Upper lobe of right lung (tissue), 1 donor: ENCODE measurements at places on chromosomes 6 and 20. TPM values are rescaled to one million over a fixed set of nuclear protein-coding genes. Genes with fewer than 3 reads are reported as not detected.

- no peak overlapping the region for H3K27ac ChIP-seq
- no peaks in the 10 kb centered on the region for H3K4me1 ChIP-seq
Measured at GRCh38 chr6:92577077-92577719, 842.2 kb downstream of the EPHA7 start.

DNA sequence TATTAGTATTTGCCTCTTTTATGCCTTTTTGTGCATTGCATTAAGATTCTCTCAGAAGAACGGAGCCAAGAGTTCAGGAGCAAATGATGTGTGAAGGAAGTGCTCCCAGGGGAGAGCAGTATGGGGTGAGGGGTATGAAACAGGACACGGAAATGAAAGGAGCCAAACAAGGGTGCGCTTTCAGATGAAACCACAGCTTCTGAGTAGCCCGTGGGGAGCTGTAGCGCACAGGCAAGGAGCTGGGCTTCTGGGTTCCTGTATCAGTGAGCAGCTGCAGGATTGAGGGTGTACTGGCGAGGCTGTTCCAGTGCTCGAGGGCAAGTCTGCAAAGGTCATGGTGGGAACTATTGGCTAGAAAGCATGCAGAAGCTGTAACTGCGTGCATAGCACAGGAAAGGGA lies 25.4 kb downstream of the ANKEF1 start:
- H3K4me3 ChIP-seq, result no peak overlapping the region
- no peaks in the 10 kb centered on the region for H3K27me3 ChIP-seq
- H3K4me1 ChIP-seq, result no peaks in the 10 kb centered on the region
- no peaks in the 10 kb centered on the region for H3K36me3 ChIP-seq
- H3K27ac ChIP-seq, result no peak overlapping the region

DNA sequence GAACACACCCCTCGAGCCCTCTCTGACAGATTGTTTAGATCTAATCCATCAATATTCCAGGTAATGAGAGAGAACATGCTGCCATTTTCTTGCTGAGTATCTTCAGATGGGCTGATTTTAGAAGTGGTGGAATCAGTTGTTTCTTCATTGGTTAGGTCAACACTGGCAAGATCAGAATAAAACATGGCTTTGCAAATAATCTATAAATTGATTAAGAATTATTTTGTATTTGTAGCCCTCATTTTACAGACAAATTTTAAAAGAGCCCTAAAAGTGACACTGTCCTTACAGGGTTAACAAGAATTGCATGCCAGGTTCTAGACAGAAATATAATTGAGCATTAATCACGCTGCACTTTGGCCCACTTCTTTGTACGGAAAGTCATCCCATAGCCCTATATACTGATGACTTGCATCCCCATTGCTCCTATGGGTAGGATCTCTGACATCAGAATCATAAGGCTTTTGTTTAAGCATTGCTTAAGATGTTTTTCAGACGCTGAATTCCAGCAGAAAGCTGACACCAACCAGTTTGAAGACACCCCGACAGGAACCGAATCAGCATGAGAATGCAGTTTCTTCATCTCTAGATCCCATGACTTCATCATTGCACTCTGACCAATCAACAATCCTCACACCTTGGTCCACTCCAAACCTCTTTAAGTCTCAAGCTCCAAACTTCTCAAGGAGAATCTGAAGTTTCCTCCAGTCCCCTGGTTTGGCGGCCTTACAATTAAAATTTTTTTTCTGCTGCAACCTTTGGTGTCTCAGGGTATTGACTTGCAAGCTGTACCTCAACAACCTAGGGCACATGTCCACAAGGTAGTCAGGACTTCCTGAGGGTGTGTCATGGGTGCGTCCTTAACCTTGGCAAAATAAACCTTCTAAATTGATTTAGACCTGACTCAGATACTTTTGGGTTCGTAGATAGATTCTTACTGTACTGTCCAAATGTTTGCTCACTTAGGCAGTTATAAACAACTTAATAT lies 7.8 kb downstream of the TDP2 start:
- H3K27me3 ChIP-seq, result no peaks in the 10 kb centered on the region
- H3K27ac ChIP-seq, result peak overlapping the region; percentile 17
- peaks cover 10% of the 10 kb centered on the region for H3K4me1 ChIP-seq

DNA sequence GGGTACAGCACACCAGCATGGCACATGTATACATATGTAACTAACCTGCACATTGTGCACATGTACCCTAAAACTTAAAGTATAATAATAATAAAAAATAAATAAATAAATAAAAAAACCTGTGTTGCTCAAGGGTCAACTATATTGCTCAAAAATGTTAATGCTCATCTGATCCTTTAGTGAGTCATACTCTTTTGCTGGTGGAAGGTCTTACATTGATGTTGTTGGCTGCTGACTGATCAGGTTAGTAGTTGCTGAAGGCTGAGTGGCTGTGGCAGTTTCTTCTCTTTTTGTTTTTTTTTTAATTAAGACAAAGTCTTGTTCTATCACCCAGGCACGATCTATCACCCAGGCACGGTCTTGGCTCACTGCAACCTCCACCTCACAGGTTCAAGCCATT lies 29.6 kb upstream of the SMIM26 start:
- DNase-seq, result no peak
- H3K4me1 ChIP-seq, result no peaks in the 10 kb centered on the region
- H3K4me3 ChIP-seq, result no peak overlapping the region
- no peaks in the 10 kb centered on the region for H3K27me3 ChIP-seq

DNA sequence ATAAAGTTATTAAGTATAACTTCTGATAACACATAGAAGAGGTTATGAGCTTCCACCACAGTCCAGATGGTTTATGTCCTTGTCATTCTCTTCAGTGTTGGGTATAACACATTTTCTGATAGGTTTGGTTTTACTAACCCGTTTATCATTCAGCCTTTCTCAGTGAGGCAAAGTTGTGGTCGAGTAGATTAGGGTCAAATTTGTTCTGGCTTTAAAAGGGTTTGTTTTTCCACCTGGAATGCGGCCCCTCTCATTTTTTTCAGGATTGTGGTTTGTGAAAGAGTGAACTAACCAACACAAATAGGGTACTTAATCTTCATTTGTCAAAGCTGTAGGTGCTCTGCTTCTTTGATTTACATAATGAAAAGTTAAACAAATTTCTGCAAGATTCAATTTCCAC lies 204.2 kb upstream of the ASCC3 start:
- H3K27me3 ChIP-seq, result no peaks in the 10 kb centered on the region
- H3K27ac ChIP-seq, result no peak overlapping the region

DNA sequence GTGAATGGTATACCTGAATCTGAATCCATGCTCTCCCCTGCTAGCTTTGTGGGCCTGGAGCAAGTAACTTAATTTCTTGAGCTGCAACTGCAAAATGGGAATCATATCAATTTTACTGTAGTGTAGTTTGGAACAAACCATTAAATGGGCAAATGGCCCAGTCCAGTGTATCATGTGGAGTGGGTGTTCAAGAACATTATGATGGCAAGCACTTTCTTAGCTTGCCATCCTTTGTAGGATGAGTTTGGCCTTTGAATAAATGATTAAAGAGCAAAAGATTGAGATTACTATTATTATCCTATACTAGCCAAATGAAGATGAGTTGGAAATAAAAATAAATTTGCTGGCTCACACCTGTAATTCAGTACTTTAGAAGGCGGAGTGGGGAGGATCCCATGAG lies 120.4 kb downstream of the SESN1 start:
- H3K27ac ChIP-seq, result no peak overlapping the region
- H3K36me3 ChIP-seq, result no peaks in the 10 kb centered on the region
- DNase-seq, result no peak
- no peaks in the 10 kb centered on the region for H3K27me3 ChIP-seq
- H3K4me3 ChIP-seq, result no peak overlapping the region

DNA sequence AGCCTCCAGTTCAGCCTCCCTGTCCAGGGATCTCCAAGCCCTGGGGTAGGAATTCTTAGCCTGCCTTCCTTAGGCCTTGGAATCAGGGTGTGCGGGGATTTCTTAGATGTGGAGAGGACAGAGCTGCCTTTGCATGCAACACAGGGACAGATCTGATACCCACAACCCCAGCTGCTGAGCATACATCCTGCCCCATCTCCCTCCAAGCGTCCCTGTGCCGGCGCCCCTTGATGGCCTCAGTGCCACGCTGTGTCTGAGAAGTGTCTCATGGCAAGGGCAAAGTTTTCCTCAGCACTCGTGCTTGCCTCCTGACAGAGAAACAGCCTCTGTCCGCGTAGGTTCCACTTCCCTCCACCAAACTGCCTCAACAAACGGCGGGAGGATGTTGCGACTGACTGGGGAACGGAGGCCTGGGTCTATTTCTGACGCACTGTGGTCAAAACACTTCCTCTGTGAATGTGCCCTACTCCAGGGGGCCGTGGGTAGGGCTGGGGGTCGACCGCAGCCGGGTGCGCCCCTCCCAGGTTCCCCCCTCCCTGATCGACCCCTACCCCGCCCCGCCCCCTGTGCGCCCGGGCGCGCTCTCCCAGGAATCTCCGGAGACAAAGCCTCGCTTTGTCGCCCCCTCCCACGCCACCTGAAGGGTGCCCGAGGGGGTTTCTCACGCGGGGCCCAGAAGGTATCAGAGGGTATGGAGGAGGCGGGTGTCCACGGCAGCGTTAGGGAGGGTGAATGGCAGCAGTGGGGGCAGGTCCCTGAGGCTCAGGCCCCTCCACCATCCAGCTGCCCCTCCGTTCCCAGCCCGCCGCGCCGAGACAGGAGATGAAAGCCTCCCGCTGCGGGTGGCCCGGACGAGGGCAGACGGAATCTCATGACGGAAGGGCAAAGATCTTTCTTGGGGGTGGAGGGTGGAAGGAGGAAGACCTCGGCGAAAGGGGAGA lies 806 bp downstream of the MICAL1 start:
- peaks cover 18% of the 10 kb centered on the region for H3K36me3 ChIP-seq
- H3K4me1 ChIP-seq, result peaks cover 40% of the 10 kb centered on the region
- H3K27me3 ChIP-seq, result no peaks in the 10 kb centered on the region

GRCh38 chr20:35523298-35523888 lies 6.1 kb downstream of the C20orf173 start:
- no peaks in the 10 kb centered on the region for H3K4me1 ChIP-seq
- H3K4me3 ChIP-seq, result no peak overlapping the region
- no peak for DNase-seq
- H3K27ac ChIP-seq, result no peak overlapping the region

DNA sequence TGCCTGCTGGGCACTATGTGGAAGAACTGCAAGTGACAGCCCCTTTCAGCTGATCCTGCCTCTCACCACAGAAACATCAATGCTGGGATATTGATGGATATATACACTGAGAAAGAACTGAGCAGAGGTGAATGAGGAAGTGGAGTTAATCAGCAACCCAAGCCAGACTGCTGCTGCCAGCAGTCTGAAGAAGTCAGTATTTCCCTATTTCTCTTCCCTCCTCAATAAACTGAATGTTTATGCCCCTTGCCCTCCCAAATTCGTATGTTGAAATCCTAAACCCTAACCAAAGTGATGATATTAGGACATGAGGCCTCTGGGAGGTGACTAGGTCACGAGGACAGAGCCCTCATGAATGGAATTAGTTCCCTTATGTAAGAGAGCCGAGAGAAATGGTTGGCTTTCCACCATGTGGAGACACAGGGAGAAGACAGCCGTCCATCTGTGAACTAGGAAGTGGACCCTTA lies 76.3 kb downstream of the CDK19 start:
- no peak for DNase-seq
- H3K4me1 ChIP-seq, result no peaks in the 10 kb centered on the region

GRCh38 chr6:170022291-170022722 lies 268.6 kb downstream of the DLL1 start:
- peak; percentile 57 for DNase-seq
- peaks cover 18% of the 10 kb centered on the region for H3K27me3 ChIP-seq
- H3K4me1 ChIP-seq, result no peaks in the 10 kb centered on the region
- no peak overlapping the region for H3K4me3 ChIP-seq

GRCh38 chr20:17014217-17014616 lies 212.6 kb upstream of the PCSK2 start:
- H3K27ac ChIP-seq, result no peak overlapping the region
- no peak for DNase-seq
- no peaks in the 10 kb centered on the region for H3K27me3 ChIP-seq

- H3K4me1 ChIP-seq, result no peaks in the 10 kb centered on the region
- no peak overlapping the region for H3K27ac ChIP-seq
- H3K36me3 ChIP-seq, result no peaks in the 10 kb centered on the region
- no peak overlapping the region for H3K4me3 ChIP-seq
Measured at GRCh38 chr6:99132026-99132635, 184.4 kb upstream of the FBXL4 start.

GRCh38 chr6:157607317-157608109 lies 215.5 kb upstream of the SNX9 start:
- no peaks in the 10 kb centered on the region for H3K36me3 ChIP-seq
- H3K27ac ChIP-seq, result no peak overlapping the region
- H3K4me3 ChIP-seq, result no peak overlapping the region
- no peak for DNase-seq
- no peaks in the 10 kb centered on the region for H3K27me3 ChIP-seq
- H3K4me1 ChIP-seq, result peaks cover 11% of the 10 kb centered on the region

- H3K27ac ChIP-seq, result no peak overlapping the region
- no peak for DNase-seq
- H3K4me3 ChIP-seq, result no peak overlapping the region
Measured at GRCh38 chr6:35566794-35567193, 54.1 kb upstream of the TULP1 start.

- DNase-seq, result no peak
- H3K4me1 ChIP-seq, result no peaks in the 10 kb centered on the region
- H3K4me3 ChIP-seq, result no peak overlapping the region
Measured at GRCh38 chr6:158933079-158933595, 66.9 kb downstream of the RSPH3 start.

- H3K27ac ChIP-seq, result no peak overlapping the region
- DNase-seq, result no peak
- no peaks in the 10 kb centered on the region for H3K36me3 ChIP-seq
- no peak overlapping the region for H3K4me3 ChIP-seq
- no peaks in the 10 kb centered on the region for H3K27me3 ChIP-seq
Measured at GRCh38 chr6:97778290-97779038, 495.4 kb upstream of the MMS22L start.

- H3K27me3 ChIP-seq, result no peaks in the 10 kb centered on the region
- peak; percentile 84 for DNase-seq
- no peak overlapping the region for H3K27ac ChIP-seq
- peaks cover 14% of the 10 kb centered on the region for H3K36me3 ChIP-seq
- H3K4me3 ChIP-seq, result no peak overlapping the region
Measured at GRCh38 chr20:32731882-32732266, 11.4 kb downstream of the COMMD7 start.

GRCh38 chr6:30821862-30822784 lies 62.2 kb upstream of the DDR1 start:
- DNase-seq, result no peak
- peaks cover 10% of the 10 kb centered on the region for H3K4me1 ChIP-seq
- H3K27me3 ChIP-seq, result no peaks in the 10 kb centered on the region
- no peaks in the 10 kb centered on the region for H3K36me3 ChIP-seq
- H3K27ac ChIP-seq, result no peak overlapping the region

- DNase-seq, result no peak
- peaks cover 4% of the 10 kb centered on the region for H3K27me3 ChIP-seq
- peaks cover 4% of the 10 kb centered on the region for H3K4me1 ChIP-seq
- no peak overlapping the region for H3K27ac ChIP-seq
Measured at GRCh38 chr20:57587989-57588377, 27.1 kb downstream of the PCK1 start.

GRCh38 chr20:58485393-58485792 lies 29.8 kb downstream of the APCDD1L start:
- H3K36me3 ChIP-seq, result no peaks in the 10 kb centered on the region
- no peak for DNase-seq
- H3K4me3 ChIP-seq, result no peak overlapping the region
- H3K27me3 ChIP-seq, result no peaks in the 10 kb centered on the region

PREP gene
- total RNA-seq, result 32.9 TPM

PTCHD4 gene
- total RNA-seq, result 4.1 TPM

TSBP1 gene
- not detected for total RNA-seq

SPATS1 gene
- total RNA-seq, result not detected

AKAP12 gene
- total RNA-seq, result 40.8 TPM

TRMT6 gene
- 8.5 TPM for total RNA-seq

SH3BGRL2 gene
- 33.9 TPM for total RNA-seq

OXT gene
- total RNA-seq, result not detected

KHDRBS2 gene
- total RNA-seq, result 9.4 TPM

CLPSL2 gene
- not detected for total RNA-seq
